ENCODE measurements at places on chromosomes 1 and 21.

DNA sequence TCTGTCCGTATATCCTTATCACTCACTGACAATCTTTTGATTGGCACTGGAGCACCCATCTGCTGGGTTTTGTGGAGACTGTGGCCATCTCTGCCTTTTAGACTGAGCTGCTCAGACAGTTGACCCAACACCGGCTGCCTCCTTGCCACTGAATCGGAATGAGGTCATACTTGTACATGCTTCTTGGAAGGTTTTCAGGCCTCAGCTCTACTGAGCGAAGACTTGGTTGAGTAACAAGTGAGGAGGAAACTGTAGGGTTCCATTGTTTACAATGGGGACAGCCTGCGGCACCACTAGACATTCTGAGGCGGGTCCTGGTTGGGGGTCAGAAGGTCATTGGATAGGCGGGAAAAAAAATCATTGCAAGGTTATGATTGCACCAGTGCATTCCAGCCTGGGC, 320.3 kb downstream of the KIF26B start:
- no peak for DNase-seq

- DNase-seq, result peak; percentile 66
These were observed 36.6 kb upstream of the CNIH3 start for GRCh38 chr1:224579526-224579925.

GRCh38 chr1:246483569-246483933, 23.5 kb downstream of the SMYD3 start:
- no peak for DNase-seq

DNA sequence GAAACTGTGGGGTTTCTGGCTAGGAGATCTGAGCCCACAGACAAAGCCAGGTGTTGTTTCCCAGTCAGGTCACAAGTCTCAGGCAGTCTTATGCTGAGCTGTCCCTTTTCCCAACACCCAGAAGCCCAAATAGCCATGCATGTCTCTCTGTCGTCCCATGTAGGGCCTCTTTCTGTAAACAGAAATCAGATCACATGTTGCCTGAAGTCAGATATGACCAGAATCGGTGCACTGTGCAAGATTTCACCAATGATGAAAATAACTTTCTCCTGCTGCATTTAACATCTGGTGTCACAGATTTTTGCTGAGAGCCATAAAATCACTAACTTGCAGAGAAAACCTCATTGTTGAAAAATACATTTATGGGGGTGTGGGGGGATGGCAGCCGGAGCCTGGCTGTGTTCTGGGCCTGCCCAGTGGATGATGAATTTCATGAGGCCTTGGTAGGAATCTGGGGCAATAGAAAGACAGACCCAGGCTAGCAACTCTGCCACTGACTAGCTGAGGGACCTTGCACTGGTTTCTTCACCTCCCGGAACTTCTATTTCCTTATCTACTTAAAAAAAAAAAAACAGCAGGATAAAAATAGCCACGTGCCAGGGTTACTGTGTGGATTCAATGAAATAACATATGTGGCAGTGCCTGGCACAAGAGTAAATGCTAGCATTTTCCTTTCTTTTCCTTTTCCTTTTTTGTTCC, 158.8 kb upstream of the NFIA start:
- DNase-seq, result no peak

GRCh38 chr21:25385341-25385740, 221.9 kb downstream of the MRPL39 start:
- DNase-seq, result no peak

DNA sequence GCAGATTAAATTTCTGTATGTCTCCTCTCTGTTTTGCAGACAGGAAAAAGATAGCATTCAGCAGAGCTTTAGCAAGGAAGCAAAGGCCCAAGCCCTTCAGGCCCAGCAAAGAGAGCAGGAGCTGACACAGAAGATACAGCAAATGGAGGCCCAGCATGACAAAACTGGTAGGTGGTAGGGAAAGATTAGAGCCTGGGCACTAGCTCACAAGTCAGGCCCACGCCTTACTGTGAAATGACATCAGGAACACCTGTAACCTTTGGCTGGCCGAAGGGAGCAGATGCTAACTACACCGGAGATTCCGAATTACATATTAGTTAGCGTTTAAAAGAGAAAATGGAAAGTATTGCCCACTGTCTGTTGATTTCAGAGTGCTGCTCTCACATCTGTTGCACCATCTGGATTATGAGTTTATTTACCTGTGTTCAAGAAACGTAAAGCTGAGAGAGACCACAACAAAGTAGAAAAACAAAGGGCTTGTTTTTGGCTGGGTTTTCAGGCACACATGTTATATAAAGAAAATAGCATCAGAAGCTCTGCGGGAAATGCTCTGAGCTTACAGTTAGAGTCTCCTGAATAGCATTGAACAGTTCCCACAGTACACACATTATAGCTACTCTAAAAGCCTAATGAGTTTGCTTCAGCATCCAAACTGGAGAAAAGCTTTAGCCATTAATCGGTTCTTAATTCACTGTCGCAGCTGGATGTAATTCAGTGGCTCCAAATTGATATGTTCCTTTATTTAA, 160.0 kb downstream of the SDCCAG8 start:
- DNase-seq, result no peak

DNA sequence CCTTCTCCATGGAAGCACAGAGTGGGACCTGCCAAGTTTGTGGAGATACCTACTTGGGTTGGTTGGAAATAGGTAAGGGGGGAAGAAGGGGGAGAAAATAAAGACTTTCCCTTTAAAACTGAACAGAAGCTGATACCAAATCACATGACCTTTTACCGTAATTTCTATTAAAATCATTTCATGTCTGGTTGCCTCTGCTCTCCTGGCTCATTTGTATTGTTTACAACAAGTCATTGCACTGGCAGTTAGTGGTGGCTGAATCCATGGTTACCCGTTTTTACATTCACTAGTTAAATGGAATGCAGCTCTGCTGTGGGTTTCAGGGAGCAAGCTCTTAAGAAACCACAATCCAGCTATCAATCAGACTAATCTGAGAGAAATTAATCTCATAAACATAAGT, 353.7 kb upstream of the ESRRG start:
- no peak for DNase-seq

DNA sequence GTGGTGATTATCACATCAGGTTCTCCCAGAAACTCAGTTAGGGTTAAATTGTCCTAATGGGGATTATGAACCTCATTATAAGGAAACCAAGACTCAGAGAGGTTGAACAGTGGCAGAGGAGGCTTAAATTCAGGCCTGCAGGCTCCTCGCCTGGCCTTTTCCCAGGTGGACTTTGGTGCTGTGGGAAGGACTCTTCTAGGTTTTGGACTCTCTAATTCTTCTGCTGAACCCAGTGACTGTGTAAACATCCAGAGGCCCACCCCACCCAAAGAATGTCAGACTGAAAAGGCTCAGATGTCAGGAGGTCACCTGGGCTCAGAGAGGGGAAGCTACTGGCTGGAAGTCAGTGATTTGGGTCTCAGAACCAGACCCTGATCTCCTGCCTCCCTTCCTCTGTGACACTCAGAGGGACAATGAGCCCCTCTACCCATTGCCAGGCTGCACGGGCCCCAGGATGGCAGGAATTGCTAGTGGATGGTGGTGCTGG, 2.5 kb downstream of the ZNF362 start:
- DNase-seq, result no peak

GRCh38 chr1:151549199-151549598, 9.1 kb downstream of the TUFT1 start:
- DNase-seq, result no peak

DNA sequence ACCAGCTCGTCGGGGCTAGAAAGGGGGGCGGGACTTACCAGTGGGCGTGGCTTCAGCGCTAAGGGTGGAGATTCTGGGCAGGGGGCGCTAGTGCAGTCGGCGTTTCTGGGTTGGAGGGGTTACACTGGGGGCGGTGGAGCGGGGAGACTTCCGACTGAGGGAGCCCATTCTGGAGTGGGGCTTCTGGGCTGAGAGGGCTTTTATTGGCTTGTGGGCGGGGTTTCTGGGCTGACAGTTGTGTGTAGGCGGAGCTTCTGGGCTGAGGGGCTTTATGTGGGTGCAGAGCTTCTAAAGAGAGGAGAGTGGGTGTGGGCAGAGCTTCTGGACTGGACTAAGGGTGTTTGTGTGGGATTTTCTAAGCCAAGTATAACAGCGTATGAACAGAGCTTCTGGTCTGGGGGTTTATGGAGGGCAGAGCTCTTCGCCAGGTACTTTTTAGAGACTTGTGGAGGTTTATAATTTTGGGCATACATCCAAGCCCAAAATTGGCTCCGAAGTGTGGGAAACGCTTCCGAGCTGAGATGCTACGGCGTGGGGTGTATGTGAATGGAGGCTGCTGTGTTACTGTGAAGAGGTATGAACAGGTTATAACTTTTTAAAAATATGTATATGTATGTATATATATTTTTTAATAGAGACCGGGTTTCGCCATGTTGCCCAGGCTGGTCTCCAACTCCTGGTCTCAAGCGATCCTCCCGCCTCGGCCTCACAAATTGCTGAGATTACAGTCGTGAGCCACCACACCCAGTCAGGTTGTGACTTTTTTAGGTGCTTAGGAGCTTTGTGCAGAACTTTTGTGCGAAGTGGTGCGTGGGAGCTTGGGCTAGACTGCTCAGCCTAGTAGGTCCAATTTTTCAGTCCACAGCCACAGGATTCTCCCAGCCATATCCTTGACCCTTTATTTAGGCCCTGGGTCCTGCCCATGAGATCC, 825 bp downstream of the TMEM39B start:
- DNase-seq, result no peak
